ENCODE measurements at places on chromosomes 2 and 18.

- DNase-seq, result no peak
These were observed 159.2 kb upstream of the ALKAL2 start for GRCh38 chr2:446963-447530.

DNA sequence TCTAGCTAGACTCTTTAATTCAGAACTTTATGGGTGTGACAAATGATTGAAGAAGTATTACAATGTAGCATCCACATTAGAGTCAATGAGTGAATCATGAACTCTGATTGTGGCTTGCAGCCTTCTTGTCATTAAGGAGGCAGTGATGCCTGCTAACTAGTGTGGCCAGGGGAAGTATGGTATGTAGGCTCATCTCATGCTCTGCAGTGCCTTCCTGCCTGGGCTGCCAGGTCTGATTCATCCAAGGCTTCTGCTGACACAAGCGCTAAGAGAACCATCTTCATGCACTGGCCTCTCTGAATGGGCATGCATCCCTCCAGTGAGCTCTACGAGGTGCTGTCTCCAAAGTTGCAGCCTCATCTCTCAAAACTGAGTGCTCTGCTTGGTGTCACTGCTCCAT lies 144.3 kb downstream of the MTCL1 start:
- no peak for DNase-seq

- DNase-seq, result peak; percentile 97
These were observed 217.2 kb downstream of the TNS1 start for GRCh38 chr2:217785544-217786045.

- peak; percentile 89 for DNase-seq
These were observed 615 bp downstream of the ADNP2 start for GRCh38 chr18:80109676-80110078.

GRCh38 chr2:56117764-56118163 lies 66.0 kb upstream of the CCDC85A start:
- peak; percentile 50 for DNase-seq

DNA sequence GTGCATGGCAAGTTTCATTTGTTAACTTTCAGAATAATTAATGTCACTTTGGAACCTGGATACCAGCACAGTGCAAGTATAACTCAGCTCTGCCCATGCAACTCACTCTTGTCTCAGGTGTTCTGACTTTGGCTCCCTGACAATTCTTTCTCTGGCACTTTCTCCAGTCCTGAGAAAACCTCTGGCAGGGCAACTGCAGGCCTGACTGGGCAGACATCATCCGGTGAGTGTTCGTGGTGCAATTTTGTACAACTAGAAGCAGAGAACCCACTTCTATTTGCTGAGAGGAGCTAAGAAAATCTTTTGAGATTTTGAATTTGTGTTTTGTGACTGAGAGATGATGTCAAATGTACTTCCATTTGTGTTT lies 143.0 kb downstream of the AQP4 start:
- DNase-seq, result peak; percentile 21

GRCh38 chr2:78408795-78409118 lies 616.7 kb upstream of the REG3G start:
- no peak for DNase-seq
